Motor neuron (in vitro differentiated cells): ENCODE measurements at places on chromosomes 1 and 21.

- ATAC-seq: no peak
Measured at GRCh38 chr1:92026806-92027205, 3.0 kb upstream of the EPHX4 start.

GRCh38 chr1:10082785-10083479 lies 50.2 kb downstream of the UBE4B start:
- no peak for ATAC-seq

DNA sequence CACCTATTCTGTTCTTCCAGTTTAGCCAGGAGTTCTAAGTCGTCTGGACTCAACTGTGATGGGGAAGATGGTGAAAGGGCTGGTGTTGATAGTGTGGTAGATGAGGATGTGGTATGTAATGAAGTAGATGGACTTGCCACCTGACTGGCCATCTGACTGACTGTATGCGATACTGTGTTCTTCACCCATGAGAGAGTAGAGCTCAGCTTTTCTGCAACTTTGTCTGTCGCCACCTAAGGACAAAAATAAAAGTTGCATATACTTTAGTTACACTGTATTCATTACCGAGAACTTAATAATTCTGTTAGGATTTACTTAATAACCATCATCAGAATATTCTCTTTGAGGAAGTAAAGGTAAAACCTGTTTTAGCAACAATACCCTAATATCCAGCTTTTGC lies 48.5 kb downstream of the EVI5 start:
- ATAC-seq: peak; percentile 49

- no peak for ATAC-seq
Measured at GRCh38 chr1:152347116-152347728, 12.6 kb downstream of the FLG2 start.

GRCh38 chr1:205907794-205908193 lies 35.5 kb downstream of the SLC26A9 start:
- ATAC-seq: peak; percentile 55

DNA sequence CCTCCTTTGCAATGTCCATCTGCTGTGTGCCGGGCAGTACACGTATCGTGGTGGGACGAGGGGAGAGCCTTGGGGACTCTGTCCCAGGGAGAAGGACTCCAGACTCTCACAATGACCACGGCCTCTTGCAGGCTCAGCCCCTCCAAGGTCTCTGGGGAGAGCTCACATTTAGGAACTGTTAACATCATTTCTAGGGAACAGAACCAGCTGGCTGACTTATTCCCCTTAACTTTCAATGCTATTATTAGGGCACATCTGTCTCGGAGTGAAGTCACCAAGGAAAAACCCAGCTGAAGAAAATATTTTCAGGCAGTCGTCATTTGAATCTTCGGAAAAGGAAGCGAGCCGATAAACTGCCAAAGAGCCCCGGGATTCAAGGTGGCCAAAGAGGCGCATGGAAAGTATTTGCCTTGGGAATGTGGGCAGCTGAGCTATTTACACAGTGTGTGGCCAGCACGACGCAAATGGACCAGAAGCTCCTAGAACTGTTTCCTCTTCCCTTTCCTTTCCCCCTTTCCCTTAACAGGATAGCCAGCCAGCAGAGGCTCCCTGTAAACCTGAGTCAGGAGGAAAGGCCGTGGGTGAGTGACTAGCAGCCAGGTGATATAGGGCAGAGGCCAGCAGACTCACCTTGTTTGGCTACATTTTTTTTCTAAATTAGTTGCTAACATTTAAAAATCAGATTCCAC lies 74.5 kb downstream of the ITPKB start:
- ATAC-seq: no peak

DNA sequence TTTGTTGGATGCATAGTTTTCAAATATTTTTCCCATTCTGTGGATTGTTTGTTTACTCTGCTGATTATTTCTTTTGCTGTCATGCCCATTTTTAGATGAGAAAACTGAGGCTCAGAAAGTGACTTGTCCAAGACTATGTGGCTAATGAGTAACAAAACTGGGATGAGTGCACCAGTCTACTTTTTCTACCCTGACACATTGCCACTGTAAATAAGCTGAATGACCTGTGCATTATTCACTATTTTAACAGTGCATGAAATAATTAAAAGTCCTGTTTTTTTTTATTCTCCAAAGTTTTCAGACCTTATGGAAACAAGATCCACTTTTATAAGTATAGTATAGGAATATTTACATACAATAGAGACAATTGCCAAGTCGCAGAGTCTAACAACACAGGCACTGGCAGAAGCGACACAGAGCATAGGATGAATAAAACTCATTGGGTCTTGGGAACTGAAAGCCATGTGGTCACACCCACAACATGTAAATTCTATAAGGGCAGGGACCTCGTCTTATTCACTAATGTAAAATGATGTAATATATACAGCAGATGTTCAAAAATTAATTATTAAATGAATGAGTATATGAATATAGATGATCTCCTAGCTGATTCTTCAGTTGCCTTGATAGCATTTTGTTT lies 45.2 kb downstream of the HLX start:
- ATAC-seq: no peak

DNA sequence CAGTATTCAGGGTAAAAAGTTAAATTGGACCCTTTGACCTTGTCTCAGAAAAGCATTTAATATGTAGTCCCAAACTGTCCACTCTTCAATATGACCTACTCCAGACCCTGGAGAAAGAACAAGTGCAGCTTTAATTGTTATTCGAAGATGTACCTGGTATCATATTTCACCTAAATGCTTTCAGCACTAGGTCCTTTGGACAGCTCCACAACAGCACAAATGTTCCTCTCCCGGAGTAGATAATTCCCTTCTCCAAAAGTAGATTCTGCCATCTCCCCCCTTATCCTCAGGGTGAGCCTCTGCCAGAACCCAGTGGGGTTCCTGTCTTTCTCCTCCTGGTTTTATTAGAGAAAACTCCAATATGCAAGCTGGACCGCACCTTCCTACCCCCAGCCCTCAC lies 104.5 kb upstream of the AJAP1 start:
- no peak for ATAC-seq

- no peak for ATAC-seq
Measured at GRCh38 chr1:211734359-211734758, 58.9 kb upstream of the NEK2 start.

DNA sequence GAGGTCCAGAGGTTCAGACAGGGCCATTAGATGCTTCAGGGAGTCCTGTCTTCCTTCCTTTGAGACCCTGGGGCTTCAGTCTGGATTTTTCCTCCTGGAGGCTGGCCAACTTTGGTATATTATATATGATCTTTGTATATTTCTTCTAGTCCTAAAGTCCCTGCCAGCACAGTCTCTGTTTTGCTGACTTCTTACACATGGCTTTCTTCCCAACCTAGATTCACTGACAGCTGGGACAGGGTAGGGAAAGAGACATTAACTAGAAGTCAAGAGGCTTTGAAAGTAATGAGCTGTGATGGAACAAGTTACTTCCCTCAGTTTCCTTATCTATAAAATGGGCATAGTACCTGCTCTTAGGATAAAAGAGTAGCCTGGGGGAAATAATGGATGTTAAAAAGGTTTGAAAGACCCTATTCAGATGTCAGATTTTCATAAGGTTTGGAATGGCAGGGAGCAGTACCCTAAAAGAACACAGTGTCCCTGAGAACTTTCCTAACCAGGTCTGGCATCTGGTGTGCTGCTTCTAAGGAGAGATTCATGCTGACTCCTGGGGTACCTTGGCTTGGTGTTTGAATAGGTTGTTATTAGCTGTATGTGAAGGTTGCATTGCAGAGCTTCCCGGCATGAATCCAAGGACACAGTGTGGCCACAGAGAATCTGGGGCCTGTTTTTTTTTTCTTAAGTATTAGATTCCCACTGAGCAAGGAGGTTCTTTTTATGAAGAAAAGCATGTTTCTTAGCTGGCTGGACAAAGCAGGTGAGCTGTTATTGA lies 47.6 kb downstream of the RASSF5 start:
- no peak for ATAC-seq

GRCh38 chr1:27968692-27969091 lies 8.9 kb downstream of the XKR8 start:
- ATAC-seq: no peak

- peak; percentile 12 for ATAC-seq
Measured at GRCh38 chr1:26189751-26190275, 589 bp upstream of the CATSPER4 start.

GRCh38 chr1:182003025-182003725 lies 58.3 kb downstream of the ZNF648 start:
- no peak for ATAC-seq

DNA sequence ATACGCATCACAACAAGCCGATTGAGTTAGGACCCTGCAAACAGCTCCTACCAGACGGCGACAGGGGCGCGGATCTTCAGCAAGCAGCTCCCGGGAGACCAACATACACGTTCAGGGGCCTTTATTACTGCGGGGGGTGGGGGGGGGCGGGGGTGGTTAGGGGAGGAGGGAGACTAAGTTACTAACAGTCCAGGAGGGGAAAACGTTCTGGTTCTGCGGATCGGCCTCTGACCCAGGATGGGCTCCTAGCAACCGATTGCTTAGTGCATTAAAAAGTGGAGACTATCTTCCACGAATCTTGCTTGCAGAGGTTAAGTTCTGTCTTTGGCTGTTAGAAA lies 162.0 kb downstream of the RUNX1 start:
- no peak for ATAC-seq

DNA sequence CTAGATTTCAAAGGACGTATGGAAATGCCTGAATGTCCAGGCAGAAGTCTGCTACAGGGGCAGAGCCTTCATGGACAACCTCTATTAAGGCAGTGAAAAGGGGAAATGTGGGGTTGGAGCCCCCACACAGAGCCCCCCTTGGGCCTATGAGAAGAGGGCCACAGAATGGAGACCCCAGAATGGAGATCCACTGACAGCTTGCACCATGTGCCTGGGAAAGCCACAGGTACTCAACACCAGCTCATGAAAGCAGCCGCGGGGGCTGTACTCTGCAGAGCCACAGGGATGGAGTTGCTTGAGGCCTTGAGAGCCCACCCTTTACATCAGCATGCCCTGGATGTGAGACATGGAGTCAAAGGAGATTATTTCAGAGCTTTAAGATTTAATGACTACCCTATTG lies 108.7 kb downstream of the DMRTB1 start:
- no peak for ATAC-seq

GRCh38 chr1:43410571-43410970 lies 20.9 kb downstream of the SZT2 start:
- ATAC-seq: no peak

DNA sequence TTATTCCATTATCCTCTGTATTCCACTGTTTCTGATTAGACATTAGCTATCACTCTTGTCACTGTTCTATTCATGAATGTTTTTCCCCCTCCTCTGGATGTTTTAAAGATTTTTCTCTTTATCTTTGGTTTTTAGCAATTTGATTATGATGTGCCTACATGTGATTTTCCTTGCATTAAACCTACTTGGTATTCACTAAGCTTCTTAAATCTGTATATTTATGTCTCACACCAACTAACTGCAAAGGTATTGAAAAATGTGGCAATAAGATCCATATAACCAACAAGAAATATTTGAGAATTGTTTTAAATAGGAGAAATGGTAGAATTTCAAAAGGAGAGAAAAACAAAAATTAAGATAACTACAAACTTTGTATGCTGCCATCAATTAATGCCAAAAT lies 25.2 kb downstream of the FAF1 start:
- ATAC-seq: no peak

DNA sequence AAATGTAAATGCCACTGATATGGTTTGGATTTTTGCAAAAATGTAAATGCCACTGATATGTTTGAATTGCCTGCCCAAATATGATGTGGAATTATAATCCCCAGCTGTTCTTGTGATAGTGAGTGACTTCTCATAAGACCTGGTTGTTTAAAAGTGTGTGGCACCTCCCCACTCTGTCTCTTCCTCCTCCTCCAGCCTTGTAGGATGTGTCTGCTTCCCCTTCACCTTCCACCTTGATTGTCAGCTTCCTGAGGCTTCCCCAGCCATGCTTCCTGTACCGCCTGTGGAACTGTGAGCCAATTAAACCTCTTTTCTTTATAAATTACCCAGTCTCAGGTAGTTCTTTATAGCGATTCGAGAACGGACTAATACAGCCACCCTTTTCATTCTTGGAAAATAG lies 1.3 kb upstream of the CCT8 start:
- ATAC-seq: no peak

- no peak for ATAC-seq
Measured at GRCh38 chr1:46455951-46456350, 33.7 kb upstream of the DMBX1 start.

- ATAC-seq: no peak
Measured at GRCh38 chr1:208374391-208374941, 130.3 kb upstream of the PLXNA2 start.

GRCh38 chr1:180392020-180392419 lies 110.4 kb downstream of the ACBD6 start:
- ATAC-seq: no peak

DNA sequence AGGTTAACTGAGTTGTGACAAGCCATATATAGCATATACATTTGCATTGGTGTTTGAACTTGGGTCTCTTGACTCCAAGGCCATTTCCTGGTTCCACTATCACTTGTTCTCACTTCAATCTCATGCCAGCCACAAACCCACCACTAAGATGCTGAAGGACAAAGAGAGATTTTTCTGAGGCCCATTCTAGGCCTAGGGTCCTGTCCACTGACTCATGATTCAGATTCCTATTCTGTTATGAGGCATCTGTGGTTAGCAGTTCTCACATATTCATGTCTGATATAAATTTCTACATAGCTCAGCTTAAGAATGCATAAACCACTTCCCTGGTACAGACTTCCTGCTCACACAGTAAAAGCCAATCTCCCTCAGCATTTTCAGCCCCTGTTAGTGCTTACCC lies 326.1 kb upstream of the BEND5 start:
- no peak for ATAC-seq

DNA sequence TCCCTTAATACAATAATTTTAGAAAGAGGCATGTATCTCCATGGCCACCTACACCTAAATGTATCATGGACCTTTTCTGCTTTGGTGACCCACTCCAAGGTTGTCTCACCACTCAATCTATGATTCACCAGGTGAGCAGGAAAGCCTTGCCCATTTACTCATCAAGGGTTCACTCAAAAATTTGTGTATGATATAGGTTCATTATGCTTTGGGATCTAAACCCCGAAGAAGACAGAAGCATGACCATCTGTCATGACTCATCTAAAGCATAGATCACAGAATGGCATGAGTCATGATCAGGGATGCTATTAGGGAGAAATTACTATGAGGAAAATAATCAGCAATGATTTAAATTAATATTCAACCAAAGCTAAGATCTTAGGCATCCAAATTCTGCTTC lies 38.5 kb downstream of the PYHIN1 start:
- ATAC-seq: no peak

DNA sequence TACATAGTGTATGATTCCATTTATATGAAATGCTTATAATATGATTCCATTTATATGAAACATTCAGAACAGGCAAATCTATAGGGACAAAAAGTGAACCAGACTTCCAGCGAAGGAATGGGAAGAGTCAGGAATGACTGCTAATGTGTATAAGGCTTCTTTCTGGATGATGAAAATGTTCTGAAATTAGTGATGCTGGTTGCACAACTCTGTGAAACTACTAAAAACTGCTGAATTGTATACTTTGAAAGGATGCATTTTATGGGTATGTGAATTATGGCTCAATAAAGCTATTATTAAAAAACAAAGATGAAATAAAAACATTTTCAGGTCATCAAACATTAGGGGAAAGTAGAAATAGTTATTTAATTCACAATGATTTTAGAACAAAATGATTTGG lies 14.1 kb upstream of the IL24 start:
- ATAC-seq: no peak

GRCh38 chr1:227793948-227794816 lies 21.3 kb upstream of the PRSS38 start:
- ATAC-seq: no peak
